ENCODE measurements at places on chromosomes 7 and 10. TPM values are rescaled to one million over a fixed set of nuclear protein-coding genes. Genes with fewer than 3 reads are reported as not detected.

- no peaks in the 10 kb centered on the region for H3K36me3 ChIP-seq
- H3K27me3 ChIP-seq = no peaks in the 10 kb centered on the region
- no peak overlapping the region for H3K27ac ChIP-seq
- DNase-seq = no peak
- no peak overlapping the region for H3K4me3 ChIP-seq
These were observed 37.9 kb downstream of the PIP4K2A start for GRCh38 chr10:22676435-22676834.

CYP3A7 gene
- not detected for total RNA-seq

- no peaks in the 10 kb centered on the region for H3K27me3 ChIP-seq
- H3K4me3 ChIP-seq = no peak overlapping the region
- no peaks in the 10 kb centered on the region for H3K36me3 ChIP-seq
- no peak for DNase-seq
- H3K4me1 ChIP-seq = no peaks in the 10 kb centered on the region
These were observed 442.4 kb downstream of the CCSER2 start for GRCh38 chr10:84770824-84771223.

STEAP1 gene
- total RNA-seq = 3.9 TPM

DNA sequence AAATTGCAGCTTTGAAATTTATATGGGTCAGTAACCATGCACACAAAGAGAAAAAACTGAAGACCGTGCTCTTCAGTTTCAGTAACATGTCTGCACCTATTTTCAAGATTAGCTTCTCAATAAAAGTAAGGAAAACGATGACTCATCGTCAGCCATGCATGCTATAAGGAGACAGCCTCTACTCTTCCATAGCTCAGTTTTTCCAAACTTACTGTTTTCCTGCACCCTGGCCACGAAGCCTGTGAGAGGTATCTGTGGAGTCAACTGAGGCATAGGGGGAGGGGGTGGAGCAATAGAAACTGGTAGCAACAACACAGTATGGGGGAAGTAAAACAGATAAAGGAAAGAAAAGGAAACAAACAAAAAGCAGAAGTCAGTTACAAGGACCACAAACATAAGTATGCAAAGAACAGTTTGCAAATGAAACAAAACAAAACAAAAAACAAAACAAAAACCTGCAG is 58.0 kb downstream of the PDSS1 start:
- peak overlapping the region; percentile 81 for H3K27ac ChIP-seq
- H3K36me3 ChIP-seq = peaks cover 3% of the 10 kb centered on the region
- peaks cover 3% of the 10 kb centered on the region for H3K4me1 ChIP-seq
- H3K4me3 ChIP-seq = no peak overlapping the region

DNA sequence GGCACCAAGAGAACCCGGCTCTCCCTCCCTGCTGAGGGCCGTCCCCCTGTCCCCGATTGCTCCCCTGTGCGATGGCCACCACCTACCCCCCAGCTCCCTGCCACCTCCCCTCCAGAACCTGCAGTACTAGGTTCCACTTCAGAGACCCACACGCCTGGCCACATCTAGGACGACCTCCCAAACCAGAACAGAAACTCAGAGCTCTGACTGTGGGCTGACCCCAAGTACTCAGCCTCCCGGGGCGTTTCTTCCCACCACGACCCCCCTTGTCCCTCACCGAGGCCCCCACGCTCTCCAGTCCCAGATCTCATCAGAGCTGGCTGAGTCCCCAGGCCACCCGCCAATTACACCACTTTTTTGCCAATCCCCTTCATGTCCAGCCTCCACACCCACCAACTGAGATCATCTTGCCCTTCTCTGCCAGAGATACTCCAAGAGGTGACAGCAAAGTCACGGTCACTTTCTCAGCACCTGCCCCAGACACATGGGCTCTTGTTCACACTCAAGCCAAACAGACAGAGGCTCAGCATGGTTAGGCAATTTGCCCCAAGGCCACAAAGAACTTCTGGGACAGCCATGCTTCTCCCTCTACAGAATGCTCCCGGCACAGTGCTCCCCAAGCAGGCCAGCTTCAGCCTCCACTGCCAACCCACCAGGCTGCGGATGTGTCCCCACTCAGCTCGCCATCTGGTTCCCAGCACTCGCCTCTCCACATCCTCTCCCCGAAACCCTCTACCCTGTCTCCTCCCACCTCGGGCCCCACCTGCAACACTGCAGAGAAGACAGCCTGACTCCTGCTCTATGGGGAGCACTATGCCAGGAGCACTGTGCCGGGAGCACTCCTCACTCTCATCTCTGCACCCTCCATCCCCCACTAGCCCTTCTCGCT is 4.7 kb downstream of the TMEM120A start:
- H3K4me3 ChIP-seq = no peak overlapping the region
- H3K4me1 ChIP-seq = peaks cover 9% of the 10 kb centered on the region
- H3K27me3 ChIP-seq = no peaks in the 10 kb centered on the region
- DNase-seq = no peak
- no peak overlapping the region for H3K27ac ChIP-seq
- peaks cover 32% of the 10 kb centered on the region for H3K36me3 ChIP-seq

DNA sequence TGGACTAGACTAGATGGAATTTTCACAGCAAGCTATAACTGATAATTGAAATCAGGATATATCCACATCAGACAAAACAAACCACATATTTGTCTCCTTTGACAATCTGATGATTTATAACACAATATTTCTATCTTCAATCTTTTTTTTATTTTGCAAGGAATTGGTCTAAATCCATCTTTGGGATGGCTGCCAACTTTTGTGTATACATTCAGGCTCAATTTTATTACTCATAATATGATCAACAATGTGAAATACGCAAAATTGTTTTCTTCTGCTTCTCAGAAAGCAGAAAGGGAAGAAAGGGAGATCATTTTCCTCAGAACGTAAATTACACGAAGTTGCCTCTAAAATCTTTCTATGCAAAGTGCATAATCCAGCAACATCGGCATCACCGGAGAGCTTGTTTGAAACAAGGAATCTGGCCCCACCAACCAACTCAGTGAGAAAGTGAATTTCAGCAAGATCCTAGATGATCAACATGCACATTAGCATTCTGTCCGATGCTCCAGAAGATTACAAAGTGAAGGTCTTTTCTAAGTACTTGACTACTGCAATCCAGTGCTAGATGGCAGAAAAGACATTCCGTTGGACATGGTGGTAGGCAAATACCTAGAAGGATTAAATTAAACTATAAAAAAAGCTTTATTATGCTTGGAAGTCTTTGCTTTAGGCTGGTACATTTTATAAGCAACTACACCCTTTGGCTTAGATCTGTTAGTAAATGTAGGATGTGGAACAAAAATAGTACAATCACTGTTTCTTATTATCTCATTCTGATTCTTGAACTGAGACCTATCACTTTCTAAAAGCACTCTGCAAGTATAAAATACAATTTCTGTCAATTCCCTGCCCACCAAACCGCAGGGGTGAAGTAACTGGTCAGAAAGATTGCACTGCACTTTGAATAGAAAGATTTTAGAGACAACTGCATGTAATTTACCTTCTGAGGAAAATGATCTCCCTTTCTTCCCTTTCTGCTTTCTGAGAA is 126.4 kb upstream of the RSU1 start:
- H3K27ac ChIP-seq = no peak overlapping the region
- no peak for DNase-seq
- H3K27me3 ChIP-seq = no peaks in the 10 kb centered on the region
- H3K4me1 ChIP-seq = peaks cover 2% of the 10 kb centered on the region

DNA sequence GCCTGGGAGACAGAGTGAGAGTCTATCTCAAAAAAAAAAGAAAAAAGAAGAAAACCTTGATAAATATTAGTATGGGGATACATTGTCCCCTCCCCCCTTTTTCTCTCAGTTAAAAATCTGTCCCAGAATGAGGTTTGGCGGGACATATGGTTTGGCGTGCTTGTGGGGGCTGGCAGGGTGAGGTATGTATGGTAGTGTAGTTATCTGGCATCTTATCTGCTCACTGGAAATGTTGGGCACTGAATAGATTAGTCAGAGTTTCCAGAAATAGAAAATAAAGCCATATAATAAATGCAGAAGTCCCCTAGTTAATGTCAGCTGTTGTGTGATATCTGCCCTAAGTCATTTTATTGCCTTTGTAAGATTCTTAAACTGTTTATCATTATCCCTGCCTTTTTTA is 397.5 kb upstream of the GALNT17 start:
- peaks cover 4% of the 10 kb centered on the region for H3K4me1 ChIP-seq
- DNase-seq = no peak
- H3K27me3 ChIP-seq = no peaks in the 10 kb centered on the region
- no peak overlapping the region for H3K27ac ChIP-seq
- no peak overlapping the region for H3K4me3 ChIP-seq

JAKMIP3 gene
- under 0.01 TPM for total RNA-seq

GRCh38 chr10:123890226-123890625 is 1.4 kb downstream of the CPXM2 start:
- no peaks in the 10 kb centered on the region for H3K36me3 ChIP-seq
- no peak for DNase-seq
- no peaks in the 10 kb centered on the region for H3K27me3 ChIP-seq

DNA sequence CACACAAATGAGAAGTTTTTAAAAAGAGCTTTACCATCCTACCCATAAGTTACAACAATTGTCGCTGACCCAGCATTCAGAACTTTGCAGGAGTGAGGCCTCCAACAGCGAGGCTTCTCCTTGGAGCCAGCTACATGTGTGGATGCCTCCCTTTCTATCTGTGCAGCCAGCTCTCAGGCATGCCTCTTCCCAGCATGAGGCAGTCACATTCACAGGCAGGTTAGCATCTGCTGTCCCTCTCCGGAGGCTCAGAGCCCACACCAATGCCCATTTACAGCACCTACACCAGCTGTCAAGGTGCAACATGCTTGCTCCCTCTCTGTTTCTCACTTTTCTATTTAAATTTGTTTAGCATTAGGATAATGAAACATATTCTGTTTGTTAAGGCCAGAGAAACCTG is 278.7 kb upstream of the PODXL start:
- DNase-seq = no peak
- no peaks in the 10 kb centered on the region for H3K4me1 ChIP-seq
- 0 out of 2 replicates have a peak, but pooled peaks cover 1% of the 10 kb centered on the region for H3K27me3 ChIP-seq
- no peak overlapping the region for H3K27ac ChIP-seq
- no peaks in the 10 kb centered on the region for H3K36me3 ChIP-seq

DNA sequence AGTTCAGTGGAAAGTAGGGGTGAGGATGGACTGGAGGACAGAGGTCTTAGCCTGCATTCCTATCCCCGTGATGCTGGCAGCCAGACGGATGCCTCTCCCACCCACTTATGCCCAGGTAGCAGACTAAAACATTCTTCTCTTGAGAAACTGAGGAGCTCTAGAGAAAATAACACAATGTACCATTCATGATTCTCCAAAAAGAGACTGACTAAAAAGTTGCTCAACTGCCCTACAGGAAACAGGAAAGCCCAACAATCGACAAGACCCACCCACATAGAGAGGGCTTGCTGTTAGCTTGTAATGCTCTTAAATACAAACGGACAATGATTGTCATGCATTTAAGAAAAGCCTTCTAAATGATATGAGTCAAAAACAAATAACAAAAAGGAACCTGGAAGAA is 33.2 kb upstream of the PDE1C start:
- DNase-seq = no peak
- no peak overlapping the region for H3K27ac ChIP-seq
- H3K36me3 ChIP-seq = no peaks in the 10 kb centered on the region

DNA sequence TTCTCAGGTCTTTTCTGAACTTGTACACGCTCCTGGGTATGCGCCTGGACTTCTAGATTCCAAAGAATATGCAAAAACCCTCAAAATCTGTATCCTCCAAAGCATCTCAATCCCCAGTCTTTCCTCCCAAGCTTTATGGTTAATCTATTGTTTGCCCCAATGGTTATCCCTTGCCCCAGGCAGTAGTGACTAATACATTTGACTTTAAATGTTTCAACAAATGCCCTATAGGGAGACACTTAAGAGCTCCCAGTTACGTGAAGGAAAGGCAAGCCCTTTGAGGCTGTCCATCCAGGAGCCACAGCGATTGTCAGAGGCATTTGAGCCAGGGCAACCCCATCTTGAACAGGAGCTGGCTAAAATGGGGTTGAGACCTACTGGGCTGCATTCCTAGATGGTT is 12.7 kb upstream of the FOXL3 start:
- no peaks in the 10 kb centered on the region for H3K4me1 ChIP-seq
- no peaks in the 10 kb centered on the region for H3K36me3 ChIP-seq
- peaks cover 18% of the 10 kb centered on the region for H3K27me3 ChIP-seq
- H3K27ac ChIP-seq = no peak overlapping the region

- H3K4me3 ChIP-seq = peak overlapping the region; percentile 35
- peaks cover 26% of the 10 kb centered on the region for H3K27me3 ChIP-seq
- no peaks in the 10 kb centered on the region for H3K36me3 ChIP-seq
- peaks cover 3% of the 10 kb centered on the region for H3K4me1 ChIP-seq
These were observed 11.2 kb downstream of the IL2RA start for GRCh38 chr10:6050801-6051445.

DNA sequence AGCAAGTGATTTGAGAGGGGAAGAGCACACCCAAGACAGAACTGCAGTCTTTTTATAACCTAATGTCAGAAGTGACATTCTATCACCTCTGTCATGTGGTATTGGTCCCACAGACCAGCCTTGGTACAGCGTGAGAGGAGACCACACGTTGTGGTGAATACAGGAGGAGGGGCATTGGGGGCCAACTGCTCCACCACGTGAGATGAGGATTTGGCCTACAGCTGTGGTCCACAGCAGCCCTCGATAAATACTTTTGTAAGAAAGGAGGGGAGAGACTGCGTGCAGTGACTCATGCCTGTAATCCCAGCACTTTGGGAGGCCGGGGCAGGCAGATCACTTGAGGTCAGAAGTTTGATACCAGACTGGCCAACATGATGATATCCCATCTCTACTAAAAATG is 243.1 kb downstream of the FGFR2 start:
- no peak overlapping the region for H3K4me3 ChIP-seq
- no peak overlapping the region for H3K27ac ChIP-seq
- H3K27me3 ChIP-seq = no peaks in the 10 kb centered on the region
- no peaks in the 10 kb centered on the region for H3K4me1 ChIP-seq
- no peak for DNase-seq

GDF2 gene
- total RNA-seq = not detected

- no peaks in the 10 kb centered on the region for H3K27me3 ChIP-seq
- DNase-seq = peak; percentile 86
- H3K27ac ChIP-seq = no peak overlapping the region
- H3K4me3 ChIP-seq = no peak overlapping the region
- H3K4me1 ChIP-seq = peaks cover 4% of the 10 kb centered on the region
These were observed 162.7 kb downstream of the ETV1 start for GRCh38 chr7:13826752-13827151.

SPDYE5 gene
- not detected for total RNA-seq

GRCh38 chr7:75966190-75966961 is 28.0 kb downstream of the TMEM120A start:
- H3K4me3 ChIP-seq = no peak overlapping the region
- peaks cover 15% of the 10 kb centered on the region for H3K4me1 ChIP-seq
- peaks cover 9% of the 10 kb centered on the region for H3K36me3 ChIP-seq
- H3K27me3 ChIP-seq = no peaks in the 10 kb centered on the region
- H3K27ac ChIP-seq = no peak overlapping the region

DKK1 gene
- 74.7 TPM for total RNA-seq

All from IMR-90 (cell line).